ENCODE measurements at places on chromosomes 1 and 21. TPM values are rescaled to one million over a fixed set of nuclear protein-coding genes. Genes with fewer than 3 reads are reported as not detected.

OR2T35 gene
- not detected for total RNA-seq

ALPL gene
- 1.0 TPM for total RNA-seq

CSMD2 gene
- 0.52 TPM for total RNA-seq

BATF3 gene
- total RNA-seq: 0.52 TPM

OR2T4 gene
- total RNA-seq: not detected

S100B gene
- 25.6 TPM for total RNA-seq

FLG gene
- under 0.01 TPM for total RNA-seq

COL24A1 gene
- total RNA-seq: 3.7 TPM

CRP gene
- not detected for total RNA-seq

RNU5D-1 gene
- total RNA-seq: not detected

DIO1 gene
- total RNA-seq: not detected

ATP1B1 gene
- total RNA-seq: 16.7 TPM

TMPRSS2 gene
- total RNA-seq: not detected

IL23R gene
- total RNA-seq: not detected

MANEAL gene
- 2.1 TPM for total RNA-seq

TOMM40L gene
- 10.4 TPM for total RNA-seq

TBX15 gene
- total RNA-seq: 49.6 TPM

MEF2D gene
- 7.8 TPM for total RNA-seq

C1orf53 gene
- not detected for total RNA-seq

MAP1LC3C gene
- total RNA-seq: 5.7 TPM

LCE2C gene
- not detected for total RNA-seq

DENND2D gene
- 3.7 TPM for total RNA-seq

FNDC5 gene
- total RNA-seq: 366 TPM

SHISA4 gene
- 50.1 TPM for total RNA-seq

NGF gene
- 2.1 TPM for total RNA-seq

VSIG8 gene
- not detected for total RNA-seq

PRR9 gene
- total RNA-seq: not detected

NTRK1 gene
- total RNA-seq: 0.52 TPM

UBL4B gene
- not detected for total RNA-seq

MATN1 gene
- 1.6 TPM for total RNA-seq

FMO1 gene
- 5.7 TPM for total RNA-seq

KIF17 gene
- 3.7 TPM for total RNA-seq

MTARC2 gene
- total RNA-seq: 10.4 TPM

TFF3 gene
- 5.2 TPM for total RNA-seq

FABP3 gene
- total RNA-seq: 201 TPM

OVAAL gene
- total RNA-seq: not detected

KCNJ9 gene
- total RNA-seq: not detected

AIM2 gene
- total RNA-seq: 0.52 TPM

HMGCL gene
- total RNA-seq: 31.3 TPM

BGLAP gene
- total RNA-seq: 1.0 TPM

CD1B gene
- total RNA-seq: not detected

IRF6 gene
- 0.52 TPM for total RNA-seq

RAB42 gene
- total RNA-seq: 5.7 TPM

TPTE gene
- not detected for total RNA-seq

MEX3A gene
- total RNA-seq: 6.8 TPM

DDX20 gene
- 12.0 TPM for total RNA-seq

FALEC gene
- total RNA-seq: not detected

HCRTR1 gene
- not detected for total RNA-seq

KRTAP21-2 gene
- total RNA-seq: not detected

GUCA2B gene
- not detected for total RNA-seq

KCNK2 gene
- total RNA-seq: 2.6 TPM

KIF21B gene
- 1.0 TPM for total RNA-seq

C1orf116 gene
- not detected for total RNA-seq

SPRR2F gene
- total RNA-seq: not detected

BCAR3 gene
- total RNA-seq: 14.6 TPM

TLR5 gene
- total RNA-seq: 3.1 TPM

DNMT3L gene
- not detected for total RNA-seq
